ENCODE measurements at places on chromosomes 1 and 21.

GRCh38 chr1:8096105-8097011 lies 70.2 kb upstream of the ERRFI1 start:
- DNase-seq: no peak

- no peak for DNase-seq
These were observed 38.8 kb downstream of the CDCP2 start for GRCh38 chr1:54114001-54114400.

- no peak for DNase-seq
These were observed 399.5 kb downstream of the MATN1 start for GRCh38 chr1:30323841-30324240.

GRCh38 chr1:214259353-214259977 lies 21.5 kb upstream of the SMYD2 start:
- DNase-seq: no peak

DNA sequence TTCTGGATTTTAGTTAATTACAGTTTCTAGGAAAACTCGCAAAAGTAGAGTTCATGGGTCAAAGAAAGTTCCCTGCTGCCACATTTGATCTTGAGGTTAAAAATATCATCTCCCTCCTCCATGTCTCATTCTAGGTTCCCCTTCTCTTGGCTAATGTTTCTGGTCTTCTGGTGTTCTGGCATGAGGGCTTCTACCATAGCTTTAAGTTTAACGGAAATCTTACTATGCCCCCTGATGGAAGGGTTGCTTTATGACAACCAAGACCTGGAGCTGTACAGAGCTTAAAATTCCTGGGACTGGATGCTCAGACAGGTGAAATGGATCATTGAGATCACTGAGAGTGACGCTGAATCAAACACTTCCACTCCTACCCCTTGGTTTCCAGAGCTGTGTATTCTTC lies 1881.7 kb downstream of the MRPL39 start:
- no peak for DNase-seq

DNA sequence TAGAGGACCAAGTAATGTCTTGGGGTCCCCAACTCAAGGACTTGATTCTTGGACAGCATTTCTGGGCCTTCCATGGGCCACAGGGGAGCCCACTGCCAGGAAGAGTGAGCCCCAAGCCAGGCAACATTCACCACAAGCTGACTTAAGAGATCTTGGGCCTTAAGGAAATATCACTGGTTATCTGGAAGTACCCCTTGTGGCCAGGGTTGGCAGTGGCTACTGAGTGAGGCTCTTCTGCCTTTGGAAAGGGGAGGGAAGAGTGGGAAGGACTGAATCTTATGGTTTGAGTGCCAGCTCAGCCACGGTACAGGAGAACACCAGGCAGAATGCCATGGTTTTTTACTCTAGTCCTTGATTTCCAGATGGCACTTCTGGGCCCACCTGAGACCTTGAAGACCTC lies 228.9 kb upstream of the RGS18 start:
- DNase-seq: no peak

- no peak for DNase-seq
These were observed 5.9 kb downstream of the AGT start for GRCh38 chr1:230707732-230708630.

DNA sequence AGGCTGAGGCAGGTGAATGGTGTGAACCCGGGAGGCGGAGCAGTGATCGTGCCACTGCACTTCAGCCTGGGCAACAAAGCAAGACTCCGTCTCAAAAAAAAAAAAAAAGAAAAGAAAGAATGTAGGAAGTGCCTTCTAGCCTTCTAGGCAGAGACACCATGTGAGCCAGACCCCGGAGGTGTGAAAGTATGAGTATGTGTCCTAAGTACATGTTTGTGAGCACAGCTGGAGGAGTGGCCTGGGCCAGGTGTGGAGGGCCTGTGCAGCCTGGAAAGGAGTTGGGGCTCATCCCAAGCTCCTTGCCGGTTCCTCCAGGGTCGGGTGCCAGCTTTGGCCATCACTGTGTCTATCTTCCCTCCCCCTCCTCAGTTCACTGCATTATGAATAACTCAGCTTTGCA lies 13.0 kb downstream of the SOX13 start:
- DNase-seq: no peak

Measured in H54 (cell line).